ENCODE measurements at places on chromosomes 6 and 20. TPM values are rescaled to one million over a fixed set of nuclear protein-coding genes. Genes with fewer than 3 reads are reported as not detected.

The TSBP1 gene
- total RNA-seq: not detected

The TULP1 gene
- not detected for total RNA-seq

The SLC22A2 gene
- not detected for total RNA-seq

The PGC gene
- total RNA-seq: not detected

The BTNL2 gene
- total RNA-seq: not detected

The ENPP3 gene
- 0.84 TPM for total RNA-seq

The DEFB132 gene
- not detected for total RNA-seq

The SLC17A1 gene
- total RNA-seq: not detected

The THEMIS gene
- total RNA-seq: 32.0 TPM

The PRDM1 gene
- total RNA-seq: 94.3 TPM

The C20orf141 gene
- total RNA-seq: not detected

The C20orf144 gene
- total RNA-seq: 0.21 TPM

The NXT1 gene
- total RNA-seq: 48.7 TPM

The DDO gene
- not detected for total RNA-seq

The ZNF334 gene
- total RNA-seq: 2.3 TPM

The TTI1 gene
- 43.2 TPM for total RNA-seq

The KCNS1 gene
- total RNA-seq: 0.70 TPM

The C6orf15 gene
- total RNA-seq: not detected
